ENCODE measurements at places on chromosomes 6 and 20.

DNA sequence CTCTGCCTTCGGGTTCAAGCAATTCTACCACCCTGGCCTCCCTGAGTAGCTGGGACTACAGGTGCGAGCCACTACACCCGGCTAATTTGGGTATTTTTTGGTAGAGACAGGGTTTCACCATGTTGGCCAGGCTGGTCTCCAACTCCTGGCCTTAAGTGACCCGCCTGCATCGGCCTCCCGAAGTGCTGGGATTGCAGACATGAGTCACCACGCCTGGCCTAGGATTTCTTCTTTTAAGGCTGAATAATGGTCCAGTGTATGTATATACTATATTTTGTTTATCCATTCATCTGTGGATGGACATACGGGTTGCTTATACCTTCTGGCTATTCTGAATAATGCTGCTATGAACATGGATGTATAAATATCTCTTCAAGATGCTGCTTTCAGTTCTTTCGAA is 17.1 kb downstream of the RIOK1 start:
- no peak for DNase-seq

GRCh38 chr6:9057937-9058336 is 622.6 kb upstream of the SLC35B3 start:
- no peak for DNase-seq

- DNase-seq, result peak; percentile 31
Observed at GRCh38 chr6:16388488-16388887, 150.1 kb downstream of the GMPR start.

DNA sequence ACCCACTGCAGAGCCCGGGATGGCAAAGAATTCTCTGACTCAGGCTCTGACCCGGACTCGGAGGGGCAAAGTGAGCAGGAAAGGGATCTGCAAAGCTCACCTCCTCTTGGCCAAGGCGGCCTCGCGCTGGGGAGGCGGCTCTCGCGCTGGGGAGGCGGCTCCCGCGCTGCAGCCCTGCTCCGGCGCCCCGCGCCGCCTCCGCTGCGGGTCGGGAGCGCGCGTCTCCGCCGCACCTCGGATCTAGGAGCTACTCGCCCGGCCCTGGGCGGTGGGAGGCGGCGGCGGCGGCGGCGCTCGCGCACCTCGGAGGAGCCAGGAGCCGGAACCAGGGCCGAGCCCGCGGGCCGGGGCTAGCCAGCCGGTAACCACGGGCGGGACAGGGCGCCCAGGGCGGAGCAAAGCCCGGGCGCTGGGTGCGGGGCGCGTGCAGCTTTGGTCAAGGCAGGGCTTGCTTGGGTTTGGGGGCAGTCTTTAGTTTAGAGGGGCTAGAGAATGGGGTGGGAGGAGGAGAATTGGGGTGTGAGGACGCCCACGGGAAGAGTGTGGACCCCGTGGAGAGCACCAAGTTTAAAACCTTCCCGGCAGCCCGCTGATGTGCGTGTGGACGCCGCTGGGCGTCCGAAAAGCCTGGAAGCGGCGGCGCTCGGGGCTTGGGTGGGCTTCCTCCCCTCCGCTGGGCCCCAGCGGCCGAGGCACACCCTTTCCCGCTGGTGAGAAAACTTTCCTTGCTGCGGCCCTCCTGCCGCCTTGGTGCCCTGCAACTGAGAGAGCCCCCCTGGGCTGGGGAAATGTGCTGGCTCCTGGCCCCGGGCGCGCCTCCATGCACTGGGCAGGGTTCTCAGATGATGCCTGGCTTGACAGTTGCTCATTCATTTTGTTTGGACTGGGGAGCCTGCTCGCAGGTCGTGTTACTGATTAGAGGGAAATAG is at the start of gene MRAP2:
Gene MRAP2, plus strand, starts transcription at position 250 of the 929 bp plus-strand sequence. CDS start 21,547 bp downstream, outside the sequence.
- no peak for DNase-seq

GRCh38 chr20:61966492-61967244 is 99.0 kb downstream of the TAF4 start:
- DNase-seq, result no peak

GRCh38 chr6:2244261-2245102 is 923 bp downstream of the GMDS start:
- DNase-seq, result no peak

DNA sequence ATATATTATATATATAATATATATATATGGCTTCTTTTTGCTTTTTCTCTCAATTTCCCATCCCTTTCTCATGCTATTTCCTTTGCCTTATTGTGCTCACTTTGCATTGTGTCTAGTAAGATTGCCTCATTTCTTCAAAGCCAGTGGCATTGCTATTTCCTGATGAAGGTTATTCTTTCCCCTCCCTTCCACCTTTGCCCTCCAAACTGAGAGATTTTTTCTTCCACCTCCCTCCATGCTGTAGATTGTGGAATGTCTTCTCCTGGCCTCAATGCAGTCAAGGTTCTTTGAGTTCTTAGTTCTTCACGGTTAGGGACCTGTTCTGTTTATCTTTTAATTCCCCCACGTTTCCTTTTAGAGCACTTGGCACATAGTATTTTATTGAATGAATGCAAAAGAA is 17.2 kb downstream of the SH3BGRL2 start:
- no peak for DNase-seq

- no peak for DNase-seq
Observed at GRCh38 chr6:157554747-157555146, 173.8 kb downstream of the ZDHHC14 start.
